PC-3 (cell line): ENCODE measurements at places on chromosomes 7 and 10. TPM values are rescaled to one million over a fixed set of nuclear protein-coding genes. Genes with fewer than 3 reads are reported as not detected.
A peak's percentile ranks its signal among the peaks of the same experiment; 100 is the strongest.

The OAT gene
- 68.0 and 79.8 TPM in 2 replicates for total RNA-seq

The NT5C3A gene
- total RNA-seq: 34.3 and 35.0 TPM in 2 replicates

DNA sequence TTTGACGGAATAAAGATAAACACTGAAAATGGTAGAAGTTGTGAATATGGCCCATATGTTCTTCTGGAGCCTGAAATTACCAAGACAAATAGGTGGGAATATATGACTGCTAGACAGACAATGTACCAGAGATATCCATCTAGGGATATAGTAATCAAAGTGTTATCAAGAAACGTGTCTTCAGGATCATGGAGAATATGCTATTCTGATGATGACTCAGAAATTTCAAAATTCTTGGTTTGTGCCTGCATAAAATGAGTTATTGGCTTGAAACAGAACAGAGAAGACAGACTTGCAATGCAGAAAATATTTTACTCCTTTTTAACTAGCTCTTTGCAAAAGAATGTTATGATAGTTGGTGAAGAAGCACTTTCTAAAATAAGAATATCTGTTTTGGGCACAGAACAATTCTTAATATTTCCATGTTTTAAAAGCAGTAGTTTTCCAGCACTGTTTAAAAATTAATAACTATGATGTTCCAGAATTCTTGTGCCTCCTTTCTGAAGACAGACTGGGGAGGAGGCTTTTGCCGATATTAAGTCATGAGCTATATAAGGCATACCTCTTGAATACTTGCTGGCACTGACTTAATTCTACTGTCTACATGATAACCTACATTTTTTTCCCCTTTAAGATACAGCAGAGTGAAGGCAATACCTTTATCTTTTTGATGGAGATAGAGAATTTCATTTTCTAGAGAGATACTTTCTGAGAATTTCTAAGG lies 34.4 kb upstream of the CABCOCO1 start:
- peak; percentile 83 for DNase-seq

DNA sequence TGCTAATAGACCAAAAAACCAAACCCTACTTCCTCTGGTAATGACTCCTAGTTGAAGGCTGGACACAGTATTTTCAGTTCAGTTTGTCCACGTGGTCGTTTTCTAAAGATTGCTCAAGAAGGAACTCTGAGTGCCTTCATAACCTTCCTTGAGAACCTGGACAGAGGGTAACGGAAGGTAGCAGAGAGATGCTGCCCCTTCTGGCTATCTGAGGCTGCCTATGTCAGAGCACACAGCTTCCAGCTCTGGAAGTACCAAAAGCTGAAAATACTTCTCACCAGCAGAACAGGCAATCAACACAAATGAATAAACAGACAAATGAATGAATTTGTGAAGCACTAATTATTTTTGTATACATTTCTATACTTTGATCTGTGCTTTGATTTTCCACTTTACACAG lies 85.2 kb downstream of the AMPH start:
- DNase-seq: no peak

GRCh38 chr7:124630395-124630794 lies 135.2 kb downstream of the GPR37 start:
- no peak for DNase-seq

- DNase-seq: peak; percentile 69
Measured at GRCh38 chr10:127148933-127149220, 47.5 kb downstream of the INSYN2A start.

GRCh38 chr7:51351661-51352060 lies 35.1 kb upstream of the COBL start:
- no peak for DNase-seq

DNA sequence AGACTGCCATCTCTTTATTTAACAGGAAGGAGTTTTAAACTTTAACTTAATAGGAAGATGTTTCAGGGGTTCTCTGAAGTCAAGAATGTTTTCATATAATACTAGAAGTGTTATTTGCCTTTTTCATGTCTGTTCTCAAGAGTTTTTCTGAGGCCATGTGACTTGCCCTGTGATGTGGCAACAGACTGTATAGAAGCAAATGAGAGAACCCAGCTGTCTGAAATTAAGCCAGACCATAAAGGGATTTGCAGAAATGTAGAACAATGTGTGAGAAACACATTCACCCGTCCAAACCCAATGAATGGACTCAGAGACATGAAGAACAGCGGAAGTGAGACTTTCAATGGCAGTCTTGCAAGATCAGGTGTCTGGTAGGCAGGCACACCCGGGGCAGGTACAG lies 23.8 kb downstream of the MAPK8 start:
- DNase-seq: no peak

GRCh38 chr10:58508316-58508715 lies 4.4 kb upstream of the BICC1 start:
- peak; percentile 31 for DNase-seq
